ENCODE measurements at places on chromosomes 4 and X.
A peak's percentile ranks its signal among the peaks of the same experiment; 100 is the strongest.

- no peak for DNase-seq
Measured at GRCh38 chr4:6687947-6688878, 5.5 kb upstream of the S100P start.

DNA sequence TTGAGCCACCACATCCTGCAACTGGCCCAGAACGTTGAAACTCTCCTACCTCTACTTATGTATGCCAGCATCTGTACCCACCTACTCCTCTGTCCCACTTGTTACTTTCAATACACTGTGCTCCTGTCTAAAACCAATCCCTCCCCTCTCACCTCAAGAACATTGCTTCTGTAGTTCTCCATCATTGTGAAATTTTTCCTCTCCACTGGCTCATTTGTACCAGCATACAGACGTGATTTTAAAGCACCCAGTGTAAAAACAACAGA, 25.5 kb upstream of the USO1 start:
- DNase-seq, result no peak

- no peak for DNase-seq
Measured at GRCh38 chr4:152613841-152614721, 65.7 kb downstream of the TMEM154 start.

DNA sequence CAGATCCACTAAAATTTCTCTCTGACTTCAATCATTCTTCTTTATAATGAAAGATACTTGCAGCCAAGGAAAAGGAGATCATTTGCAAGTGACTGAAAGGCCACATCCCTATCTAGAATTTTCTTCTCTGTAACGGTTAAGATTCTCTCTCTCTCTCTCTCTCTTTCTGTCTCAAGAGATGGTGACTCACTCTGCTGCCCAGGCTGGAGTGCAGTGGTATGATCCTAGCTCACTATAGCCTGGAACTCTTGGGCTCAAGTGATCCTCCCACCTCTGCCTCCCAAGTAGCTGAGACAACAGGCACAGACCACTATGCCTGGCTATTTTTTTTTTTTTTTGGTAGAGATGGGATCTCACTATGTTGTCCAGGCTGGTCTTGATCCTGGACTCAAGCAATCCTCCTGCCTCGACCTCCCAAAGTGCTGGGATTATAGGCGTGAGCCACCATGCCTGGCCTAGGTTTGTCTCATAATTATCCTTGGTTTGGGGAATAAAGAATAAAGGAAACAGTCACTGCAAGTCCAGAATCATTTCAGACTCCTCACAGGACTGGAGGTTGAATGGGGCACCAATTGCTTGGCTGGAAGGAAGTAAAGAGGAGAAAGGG, 33.3 kb upstream of the GALNT7 start:
- DNase-seq, result peak; percentile 23

DNA sequence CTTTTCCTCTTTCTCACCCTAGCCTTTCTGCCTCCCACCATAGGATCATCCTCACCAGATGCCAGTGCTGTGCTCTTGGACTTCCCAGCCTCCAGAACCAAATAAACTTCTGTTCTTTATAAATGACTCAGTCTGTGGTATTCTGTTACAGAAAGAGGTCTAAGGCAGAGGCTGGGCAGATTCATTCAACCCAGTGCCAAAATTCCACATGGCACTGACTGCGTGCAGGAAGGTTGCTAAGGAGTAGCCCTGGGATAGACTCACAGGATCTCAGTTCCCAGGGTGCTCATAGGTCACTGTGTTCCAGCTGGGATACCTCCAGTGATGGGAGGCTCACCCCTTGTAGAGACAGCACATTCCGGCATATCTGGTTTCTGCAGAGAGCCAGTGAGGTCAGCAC, 22.0 kb downstream of the SORCS2 start:
- DNase-seq, result no peak

- DNase-seq, result no peak
Measured at GRCh38 chr4:27288496-27288895, 427.9 kb downstream of the STIM2 start.

DNA sequence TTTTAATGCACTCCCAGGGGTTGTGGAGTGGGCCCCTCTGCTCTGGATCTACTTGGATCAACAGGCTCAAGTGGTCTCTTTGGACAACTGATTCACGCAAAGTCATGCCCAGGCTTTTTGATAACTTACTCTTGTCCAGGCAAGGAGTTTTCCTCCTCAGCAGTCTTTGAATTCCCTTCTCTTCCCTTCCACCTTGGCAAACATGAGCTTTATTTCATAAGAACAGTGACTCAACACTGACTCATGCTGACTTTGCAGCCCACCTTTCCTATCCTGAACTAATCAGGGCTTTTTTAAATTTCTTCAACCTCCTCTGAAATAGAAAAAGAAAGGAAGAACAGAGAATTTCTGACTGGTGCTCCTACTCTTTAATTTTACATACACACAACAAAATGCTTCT, 132.1 kb upstream of the LDB2 start:
- DNase-seq, result peak; percentile 79

DNA sequence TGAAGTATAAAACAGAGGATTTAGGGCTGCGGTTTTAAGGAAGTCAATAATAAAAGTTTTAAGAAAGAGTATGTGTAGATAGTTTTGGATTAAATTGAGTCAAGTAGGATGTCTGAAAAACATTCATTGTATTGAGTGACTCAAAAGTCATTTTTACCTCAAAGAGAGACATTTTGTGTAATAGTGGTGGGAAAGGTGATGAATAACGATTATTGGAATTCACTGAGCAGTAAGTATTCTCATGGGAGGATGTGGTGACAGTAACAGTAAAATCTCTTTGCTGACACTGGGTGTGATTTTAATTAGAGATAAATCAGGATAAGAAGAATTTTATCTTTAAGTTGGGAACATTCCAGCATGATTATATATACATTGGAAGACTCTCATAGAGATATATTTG, 233.6 kb downstream of the PDHA2 start:
- peak; percentile 1 for DNase-seq

GRCh38 chrX:22634751-22635150, 362.0 kb downstream of the CBLL2 start:
- no peak for DNase-seq

All from skeletal muscle cell (primary cell).